NCI-H226 (cell line): ENCODE measurements at places on chromosomes 2 and 18.

DNA sequence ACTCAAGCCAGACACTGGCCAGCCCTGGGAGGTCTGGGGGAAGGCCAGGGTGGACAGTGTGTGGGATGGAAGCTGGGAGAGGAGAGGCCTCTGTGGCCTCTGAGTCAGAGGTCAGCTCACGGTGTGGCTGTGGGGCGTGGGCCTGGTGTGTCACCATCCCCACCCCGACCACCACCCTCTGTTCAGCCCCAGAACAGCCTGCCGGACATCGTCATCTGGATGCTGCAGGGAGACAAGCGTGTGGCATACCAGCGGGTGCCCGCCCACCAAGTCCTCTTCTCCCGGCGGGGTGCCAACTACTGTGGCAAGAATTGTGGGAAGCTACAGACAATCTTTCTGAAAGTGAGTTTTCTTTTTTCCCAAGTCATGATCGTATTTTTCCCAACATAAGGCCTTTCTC lies 110.5 kb downstream of the DYSF start:
- no peak for DNase-seq

- DNase-seq: no peak
Measured at GRCh38 chr2:239089884-239090283, 242.0 kb downstream of the TWIST2 start.

GRCh38 chr18:26461405-26461804 lies 86.9 kb downstream of the KCTD1 start:
- DNase-seq: no peak

DNA sequence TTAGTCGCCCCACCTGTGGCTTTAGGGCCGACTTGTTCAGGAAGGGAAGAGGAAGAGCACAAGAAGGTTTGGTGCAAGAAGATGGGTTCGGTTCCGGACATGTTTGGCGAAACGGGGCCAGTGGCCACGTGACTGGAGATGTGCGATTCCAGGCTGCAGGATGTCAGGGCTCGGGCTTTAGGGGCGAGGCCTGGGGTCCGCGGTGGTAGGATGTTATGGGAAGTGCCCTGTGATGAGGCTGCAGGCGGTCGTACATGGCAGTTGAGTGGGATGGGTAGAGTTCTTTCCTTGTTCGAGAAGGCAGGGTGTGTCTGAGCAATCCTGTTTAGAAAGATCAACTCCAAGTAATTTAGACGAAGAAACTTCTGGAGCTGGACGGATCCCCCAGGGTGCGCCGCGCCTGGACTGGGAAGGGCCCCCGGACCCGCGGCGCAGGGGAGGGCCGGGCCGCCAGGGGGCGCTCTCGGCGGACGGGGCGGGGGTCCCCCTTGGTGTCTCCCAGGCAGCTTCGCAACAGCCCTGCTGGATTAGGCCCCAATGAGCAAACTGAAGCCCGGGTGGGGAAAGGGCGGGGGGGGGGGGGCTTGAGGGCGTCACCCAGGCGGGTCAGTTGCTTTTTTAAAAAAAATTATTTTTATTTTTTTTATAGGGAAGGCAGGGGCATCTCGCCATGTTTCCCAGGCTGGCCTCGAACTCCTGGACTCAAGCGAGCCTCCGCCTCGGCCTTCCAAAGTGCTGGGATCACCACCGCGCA lies 17.2 kb upstream of the SDC1 start:
- DNase-seq: no peak

- no peak for DNase-seq
Measured at GRCh38 chr2:37149626-37150322, 7.0 kb downstream of the EIF2AK2 start.

DNA sequence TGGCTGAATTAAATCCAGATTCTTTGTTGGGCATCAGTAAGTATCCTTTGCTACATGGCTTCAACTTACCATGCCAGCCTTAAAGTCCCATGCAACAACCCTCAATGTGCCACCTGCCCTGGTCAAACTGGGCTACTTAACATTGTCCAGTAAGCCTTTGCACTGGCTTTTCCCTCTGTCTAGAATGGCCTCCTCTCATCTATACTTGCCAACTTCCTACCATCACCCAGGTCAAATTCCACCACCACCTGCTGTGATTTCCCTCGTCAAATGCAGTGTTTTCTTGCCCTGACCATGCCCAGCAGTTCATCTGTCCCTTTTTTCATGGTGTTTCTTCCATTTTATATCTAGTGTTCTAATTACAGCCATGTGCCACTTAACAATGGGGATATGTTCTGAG lies 5.7 kb downstream of the KLHL23 start:
- no peak for DNase-seq
